ENCODE measurements at places on chromosomes 1 and 21.
A peak's percentile ranks its signal among the peaks of the same experiment; 100 is the strongest.

GRCh38 chr1:32521165-32521564, 18.1 kb upstream of the ZBTB8A start:
- DNase-seq, result no peak

- DNase-seq, result no peak
Measured at GRCh38 chr1:66405061-66405460, 128.9 kb upstream of the SGIP1 start.

DNA sequence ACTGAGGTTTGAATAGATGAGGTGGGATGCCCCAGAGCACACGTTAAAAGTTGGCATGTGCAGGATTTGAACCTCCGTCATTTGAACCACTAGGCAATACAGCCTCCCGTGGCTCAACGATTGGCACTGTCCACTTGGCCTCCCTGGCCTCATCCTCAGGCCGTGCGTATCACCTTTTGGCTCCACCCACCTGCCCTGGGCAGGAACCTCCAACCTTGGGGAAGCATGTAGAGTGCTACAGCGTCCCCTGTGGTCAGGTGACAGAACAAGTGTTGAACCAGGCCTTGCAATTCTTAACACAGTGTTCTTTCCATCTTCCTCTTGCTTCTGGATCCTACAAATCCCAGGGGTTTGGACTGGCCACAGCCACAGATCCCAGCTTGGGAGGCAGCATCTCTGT, 112.6 kb downstream of the PAX7 start:
- no peak for DNase-seq

DNA sequence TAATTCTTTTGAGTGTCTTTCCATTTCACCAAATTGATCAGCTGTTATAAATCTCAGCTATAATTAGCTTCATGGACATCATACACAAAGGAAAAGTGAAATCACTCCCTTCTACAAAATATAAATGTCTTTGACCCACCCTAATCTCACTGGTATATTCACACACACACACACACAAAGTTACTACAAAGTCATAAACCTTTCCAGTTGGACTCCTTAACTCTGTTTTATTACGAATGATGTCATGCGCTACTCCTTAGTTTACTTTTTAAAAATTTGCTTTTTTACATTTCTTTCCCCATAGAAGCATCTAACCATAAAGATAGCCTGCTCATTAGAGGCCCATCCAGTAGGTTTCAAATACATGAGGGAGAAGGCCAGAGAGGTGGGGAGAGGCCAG, 103.0 kb downstream of the SLC30A10 start:
- DNase-seq, result no peak

DNA sequence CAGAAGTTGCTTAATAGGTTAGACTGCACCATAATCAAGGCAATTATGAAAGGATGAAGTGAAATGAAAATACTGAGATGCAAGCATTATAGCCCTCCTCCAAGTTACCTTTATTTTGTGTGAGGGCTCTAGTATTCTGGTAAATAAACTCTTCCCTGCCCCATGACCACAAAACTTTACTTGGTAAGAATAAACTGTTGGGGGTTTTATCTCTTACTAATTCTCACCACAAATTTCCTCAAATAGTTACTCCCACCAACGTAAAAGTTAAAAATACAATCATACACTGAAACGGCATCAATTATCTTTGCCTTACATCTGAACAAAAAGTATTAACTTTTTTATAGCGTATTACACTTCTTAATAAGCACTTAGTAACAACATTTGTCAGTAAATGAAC, 29.5 kb downstream of the C21orf91 start:
- no peak for DNase-seq

DNA sequence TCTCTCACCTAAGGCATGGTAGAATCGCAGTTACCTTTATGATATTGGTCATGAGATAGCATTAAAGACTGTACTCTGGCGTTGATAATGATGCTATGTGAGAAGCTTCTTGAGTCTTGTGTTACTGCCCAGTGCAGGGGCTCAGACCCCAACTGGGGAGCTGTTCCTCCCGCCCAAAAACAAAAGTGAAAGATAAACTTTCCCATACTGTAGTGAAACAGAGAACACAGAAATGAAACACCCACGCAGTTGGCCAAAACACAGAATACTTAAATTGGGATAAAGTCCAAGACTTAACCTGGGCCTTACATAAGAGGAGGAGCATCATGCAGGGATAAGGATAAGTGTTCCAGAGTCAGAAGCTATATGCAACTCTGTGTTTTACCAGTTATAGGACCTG, 130.6 kb downstream of the HHIPL2 start:
- no peak for DNase-seq

DNA sequence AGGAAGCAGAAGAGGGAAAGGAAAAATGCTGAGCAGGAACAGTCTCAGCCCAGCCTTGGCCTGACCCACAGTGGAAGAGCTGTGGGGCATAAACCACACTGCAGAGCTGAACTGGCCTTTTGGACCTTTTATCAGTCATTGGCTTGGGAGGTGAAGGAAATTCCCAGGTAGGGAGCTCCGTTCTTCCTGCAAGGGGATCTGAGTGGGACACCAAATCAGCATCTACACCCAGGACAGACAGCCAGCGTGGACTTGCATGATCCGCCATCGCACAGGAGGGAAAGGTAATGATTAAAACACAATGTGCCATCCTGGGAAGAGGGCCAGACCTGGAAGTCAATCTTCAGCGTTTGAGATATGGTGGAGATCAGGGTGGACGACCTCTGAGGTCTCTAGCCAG, 1.2 kb upstream of the MTFR1L start:
- no peak for DNase-seq

- DNase-seq, result no peak
Measured at GRCh38 chr1:48803474-48803873, 26.8 kb upstream of the BEND5 start.

DNA sequence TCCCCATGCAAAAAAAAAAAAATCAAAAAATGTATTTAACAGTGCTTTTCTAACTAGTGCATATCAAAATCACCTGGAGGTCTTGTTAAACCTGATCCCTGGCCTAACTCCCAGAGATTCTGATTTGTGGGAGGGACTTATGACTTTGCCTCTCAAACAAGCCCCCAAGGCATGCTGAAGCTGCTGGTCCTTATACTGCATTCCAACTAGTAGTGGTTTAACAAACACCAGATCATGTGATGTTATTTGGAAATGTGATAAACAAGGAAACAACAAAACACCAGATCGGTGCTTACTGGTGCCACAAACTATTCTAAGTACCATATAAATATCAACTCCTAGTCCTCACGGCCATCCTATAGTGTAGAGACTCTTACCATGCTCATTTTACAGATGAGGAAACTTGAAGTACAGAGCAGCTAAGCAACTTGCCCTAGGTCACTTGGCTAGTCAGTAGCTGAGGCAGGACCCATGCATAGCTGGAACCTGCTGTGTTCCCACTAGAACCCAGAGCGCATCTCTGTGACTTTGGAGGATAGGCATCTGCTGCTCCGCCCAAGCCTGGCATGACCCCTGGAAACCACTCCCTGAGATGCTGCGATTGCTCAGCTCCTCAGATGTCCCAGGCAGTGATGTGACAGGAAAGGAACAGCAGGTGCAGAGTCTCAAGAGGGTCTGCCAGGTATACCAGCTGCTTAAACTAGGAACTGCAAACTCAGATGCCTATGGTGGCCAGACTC, 38.1 kb downstream of the SOX13 start:
- DNase-seq, result no peak

- DNase-seq, result no peak
Measured at GRCh38 chr1:11823366-11824137, 17.6 kb downstream of the CLCN6 start.

DNA sequence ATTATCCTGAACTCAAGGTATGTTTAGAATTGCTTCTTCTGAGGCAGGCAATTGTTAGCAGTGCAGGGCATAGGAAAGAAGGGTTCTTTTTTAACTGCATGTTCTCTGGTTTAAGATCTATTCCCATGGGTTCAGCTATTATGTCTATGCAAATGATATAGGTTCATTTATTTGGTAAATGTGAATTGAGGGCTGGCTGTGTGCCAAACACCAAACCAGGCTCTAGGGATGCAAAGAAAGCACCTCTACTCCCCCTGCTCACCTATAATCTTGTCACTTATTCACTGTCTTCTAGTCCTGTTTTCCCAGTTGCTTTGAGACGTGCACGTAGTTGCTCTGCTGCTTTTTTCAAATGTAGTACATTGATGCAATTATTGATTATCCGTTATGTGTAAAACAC, 691 bp upstream of the KIFAP3 start:
- no peak for DNase-seq

- DNase-seq, result no peak
Measured at GRCh38 chr1:226548256-226549093, at the start of gene STUM. Gene STUM (plus strand): TSS chr1:226548764. CDS start chr1:226548905, 141 bp downstream.

DNA sequence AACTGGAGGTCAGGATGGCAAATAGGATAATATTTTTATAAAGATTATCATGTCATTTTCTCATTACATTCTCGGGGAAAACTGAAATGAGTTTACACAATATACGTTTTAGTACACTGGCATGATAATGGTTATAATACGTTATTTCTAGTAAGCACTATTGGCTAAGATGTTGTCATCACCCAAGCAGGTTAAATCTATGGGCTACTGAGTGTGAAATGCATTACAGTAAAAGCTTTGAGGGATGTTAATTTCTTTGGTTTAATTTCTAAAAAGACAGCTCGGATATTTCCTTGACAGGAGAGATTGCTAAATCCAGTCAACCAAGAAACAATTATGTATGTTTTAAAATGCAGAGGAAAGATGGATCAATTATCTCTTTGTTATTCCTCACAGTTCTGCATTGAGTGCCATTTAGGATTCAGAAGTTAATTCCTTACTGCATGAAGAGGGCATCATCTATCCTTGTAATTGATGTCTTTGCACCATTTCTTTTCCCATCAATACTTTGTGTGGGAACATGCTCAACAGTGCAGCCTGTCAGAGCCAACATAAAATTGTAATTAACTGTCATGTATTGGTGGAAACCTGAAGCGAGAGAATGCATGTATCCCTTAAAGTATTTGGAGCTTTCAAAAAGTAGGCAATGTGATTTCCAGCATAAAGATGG, 222.4 kb upstream of the ZP4 start:
- no peak for DNase-seq

- DNase-seq, result peak; percentile 18
Measured at GRCh38 chr1:26959722-26960624, at the start of gene KDF1. Gene KDF1 (minus strand): TSS chr1:26960468. CDS start chr1:26952380, 8,088 bp downstream.

DNA sequence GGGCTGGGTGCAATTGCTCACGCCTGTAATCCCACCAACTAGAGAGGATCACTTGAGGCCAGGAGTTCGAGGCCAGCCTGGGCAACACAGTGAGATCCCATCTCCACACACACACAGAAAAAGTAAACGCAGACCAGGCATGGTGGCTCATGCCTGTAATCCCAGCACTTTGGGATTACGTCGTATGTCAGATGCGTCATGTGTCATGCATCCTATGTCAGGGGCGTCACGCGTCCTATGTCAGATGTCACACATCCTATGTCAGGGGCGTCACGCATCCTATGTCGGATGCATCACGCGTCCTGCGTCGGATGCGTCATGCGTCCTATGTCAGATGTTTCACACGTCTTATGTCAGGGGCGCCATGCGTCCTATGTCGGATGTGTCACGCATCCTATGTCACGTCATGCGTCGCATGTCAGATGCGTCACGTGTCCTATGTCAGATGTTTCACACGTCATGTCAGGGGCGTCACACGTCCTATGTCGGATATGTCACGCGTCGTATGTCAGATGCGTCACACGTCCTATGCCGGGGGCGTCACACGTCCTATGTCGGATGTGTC, 1.5 kb downstream of the MRAP start:
- no peak for DNase-seq

DNA sequence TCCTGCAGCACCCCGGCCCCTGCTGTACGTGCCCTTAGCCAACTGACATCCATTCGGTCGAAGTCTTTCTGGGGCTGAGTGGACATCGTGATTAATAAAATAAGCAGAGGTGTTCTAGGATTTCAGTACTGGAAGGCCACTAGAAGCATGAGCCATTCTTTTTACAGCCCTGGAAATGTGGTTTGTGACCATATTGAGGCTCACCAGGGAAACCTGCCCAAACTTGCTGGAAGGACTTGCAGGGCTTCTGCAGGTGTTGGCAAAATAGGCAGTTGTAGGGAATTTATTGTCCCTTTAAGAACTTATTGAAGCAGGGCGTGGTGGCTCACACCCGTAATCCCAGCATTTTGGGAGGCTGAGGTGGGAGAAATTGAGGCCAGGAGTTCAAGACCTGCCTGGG, 80.8 kb downstream of the DOP1B start:
- DNase-seq, result no peak

DNA sequence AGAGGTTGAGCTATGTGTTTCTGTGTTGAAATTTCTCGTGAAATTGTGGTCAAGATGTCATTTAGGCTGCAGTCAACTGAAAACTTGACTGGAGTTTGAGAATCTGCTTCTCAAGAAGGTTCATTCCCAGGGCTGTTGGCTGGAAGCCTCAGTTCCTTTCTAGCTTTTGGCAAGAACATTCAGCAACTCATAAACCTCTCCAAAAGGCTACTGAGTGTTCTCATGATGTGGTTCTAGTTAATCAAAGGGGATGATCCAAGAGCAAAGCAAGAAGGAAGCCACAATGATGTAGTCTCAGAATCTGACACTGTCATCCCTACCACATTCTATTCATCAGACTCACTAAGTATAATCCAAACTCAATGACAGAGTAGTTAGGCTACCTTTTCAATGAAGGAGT, 66.6 kb downstream of the SPATA6 start:
- no peak for DNase-seq

DNA sequence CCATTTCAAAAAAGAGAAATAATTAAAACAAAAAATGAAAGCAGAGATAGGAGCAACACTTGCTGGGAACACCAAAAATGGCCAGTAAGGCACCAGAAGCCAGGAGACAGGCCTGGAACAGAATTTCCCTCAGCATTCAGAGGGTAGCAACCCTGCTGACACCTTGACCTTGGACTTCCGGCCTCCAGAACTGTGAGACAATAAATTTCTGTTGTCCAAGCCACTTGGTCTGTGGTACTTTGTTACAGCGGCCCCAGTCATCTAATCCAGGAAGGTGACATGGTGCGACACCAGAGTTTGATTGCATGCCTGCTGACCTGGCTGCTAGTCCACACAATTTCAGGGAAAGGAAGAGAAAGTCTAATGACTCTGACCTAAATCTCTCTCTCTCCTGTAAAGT, 10.6 kb upstream of the RAB4A start:
- DNase-seq, result no peak

GRCh38 chr1:80050085-80050484, 1043.6 kb upstream of the ADGRL4 start:
- DNase-seq, result no peak

DNA sequence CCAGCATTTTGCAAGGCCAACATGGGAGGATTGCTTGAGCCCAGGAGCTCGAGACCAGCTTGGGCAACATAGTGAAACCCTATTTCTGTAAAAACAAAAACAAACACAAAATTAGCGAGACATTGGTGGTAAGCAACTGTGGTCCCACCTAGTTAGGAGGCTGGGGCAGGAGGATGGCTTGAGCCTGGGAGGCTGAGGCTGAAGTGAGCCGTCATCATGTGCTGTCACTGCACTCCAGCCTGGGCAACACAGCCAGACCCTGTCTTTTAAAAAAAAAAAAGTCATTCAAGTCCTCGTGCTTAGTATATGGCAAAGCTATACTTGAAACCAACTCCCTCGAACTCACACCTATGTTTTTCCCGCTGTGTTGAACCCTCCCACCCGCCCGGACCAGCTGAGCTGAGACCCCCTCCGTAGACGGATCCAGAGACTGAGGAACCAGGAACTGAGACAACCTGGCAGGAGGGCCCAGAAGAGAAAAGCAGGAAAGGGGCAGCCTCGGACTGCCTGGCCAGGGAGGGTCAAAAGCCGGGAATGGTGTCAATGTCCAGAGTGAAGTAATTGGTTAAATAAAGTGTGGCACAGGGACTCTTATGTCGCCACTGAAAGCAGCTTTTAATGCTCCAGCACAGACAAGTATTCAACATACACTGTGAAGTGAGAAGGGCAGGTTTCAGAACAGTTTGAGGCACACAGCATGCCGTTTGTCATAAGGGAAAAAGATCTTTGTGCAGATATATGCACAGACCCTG, 32.8 kb upstream of the CASZ1 start:
- DNase-seq, result no peak

All from stimulated activated CD8-positive, alpha-beta memory T cell treated with anti-CD3 and anti-CD28 coated beads, Interleukin-4, amount 100 ng/mL, for 4 hours (primary cell).